ENCODE measurements at places on chromosomes 1 and 21. TPM values are rescaled to one million over a fixed set of nuclear protein-coding genes. Genes with fewer than 3 reads are reported as not detected.

Gene FCAMR
- not detected for total RNA-seq

Gene OVAAL
- not detected for total RNA-seq

DNA sequence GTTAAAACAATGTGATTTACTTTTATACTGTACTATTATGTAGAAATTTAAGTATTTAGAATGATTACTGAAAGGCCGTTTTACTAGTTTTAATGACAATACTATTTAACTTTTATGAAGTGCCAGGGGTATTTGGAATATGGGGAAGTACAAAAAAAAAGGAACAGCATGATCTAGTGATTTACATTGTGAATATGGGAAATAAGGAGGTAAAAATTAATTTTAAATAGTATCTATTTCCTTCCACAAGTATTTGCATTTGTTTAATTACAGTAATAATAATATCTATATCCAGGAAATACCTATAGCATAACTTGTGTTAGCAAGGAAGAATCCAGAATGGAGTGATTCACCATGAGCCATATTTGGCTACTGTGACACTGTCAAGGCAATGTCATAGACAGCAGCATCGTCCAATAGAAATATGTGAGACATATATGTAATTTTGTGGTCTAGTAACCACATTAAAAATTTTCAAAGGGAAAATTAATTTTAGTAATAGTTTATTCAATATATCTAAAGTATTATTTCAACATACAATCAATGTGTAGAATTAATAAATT, 22.0 kb downstream of the CNST start:
- DNase-seq, result peak; percentile 91

DNA sequence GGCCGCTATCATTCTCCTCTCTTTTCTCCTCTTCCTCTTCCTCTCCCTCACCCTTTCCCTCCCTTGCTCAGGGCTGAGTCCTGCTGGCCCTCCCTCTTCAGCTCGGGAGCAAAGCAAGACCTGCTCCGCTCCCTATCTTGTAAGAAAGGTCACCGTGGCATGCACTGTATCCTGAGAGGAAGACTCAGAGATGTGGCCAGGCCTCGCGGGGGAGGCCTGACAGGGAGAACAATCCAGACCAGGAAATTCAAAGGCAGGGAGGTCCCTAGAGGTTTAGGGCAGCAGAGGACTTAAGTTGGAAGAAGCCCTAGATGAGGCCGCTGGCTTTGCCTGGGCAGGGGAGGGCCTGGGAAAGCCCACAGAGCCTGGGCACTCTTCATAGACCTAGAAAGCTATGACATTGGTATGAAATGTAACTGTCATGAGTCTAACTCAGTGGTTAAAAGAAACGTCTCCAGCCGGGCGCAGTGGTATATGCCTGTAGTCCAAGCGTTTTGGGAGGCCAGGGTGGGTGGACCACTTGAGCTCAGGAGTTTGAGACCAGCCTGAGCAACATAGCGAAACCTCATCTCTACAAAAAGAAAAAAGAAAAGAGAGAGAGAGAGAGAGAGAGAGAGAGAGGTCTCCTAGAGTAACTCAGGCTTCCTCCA, 14.6 kb upstream of the PTAFR start:
- DNase-seq, result no peak

DNA sequence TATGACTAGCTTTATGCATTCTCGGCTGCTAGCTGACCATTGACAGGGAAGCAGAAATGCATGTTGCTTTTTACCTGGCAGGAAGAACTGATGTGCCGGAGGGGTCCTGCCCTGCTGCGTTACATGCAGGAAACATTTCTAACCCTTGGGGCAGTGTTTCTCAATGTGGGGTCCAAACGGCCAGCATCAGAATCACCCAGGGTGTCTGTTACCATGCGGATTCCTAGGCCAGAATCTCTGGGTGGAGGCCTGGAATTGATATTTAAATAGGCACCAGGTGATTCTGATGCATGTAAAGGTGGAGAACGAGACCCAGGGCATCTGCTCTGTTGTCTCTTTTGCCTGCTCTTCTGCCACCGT, 182.7 kb downstream of the PCP4 start:
- DNase-seq, result no peak

DNA sequence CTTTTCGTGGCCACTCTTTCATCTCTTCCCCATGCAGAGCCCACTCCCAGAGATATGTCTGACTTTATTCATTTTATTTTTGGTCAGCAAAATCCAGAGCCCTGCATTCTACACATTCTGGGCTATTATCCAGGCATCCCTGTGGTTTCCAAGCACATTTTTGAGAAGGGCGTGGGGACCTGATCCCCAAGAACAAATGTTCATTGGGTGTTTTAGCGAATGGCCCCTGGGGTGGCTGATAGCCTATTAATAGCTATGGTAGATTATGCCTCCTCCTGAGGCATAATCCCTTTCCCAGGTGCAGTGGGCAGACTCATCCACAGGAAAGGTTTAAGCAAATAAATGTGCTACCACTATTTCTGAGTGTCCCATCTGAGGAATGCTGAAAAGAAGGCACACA, 511.8 kb upstream of the USP24 start:
- DNase-seq, result peak; percentile 48

DNA sequence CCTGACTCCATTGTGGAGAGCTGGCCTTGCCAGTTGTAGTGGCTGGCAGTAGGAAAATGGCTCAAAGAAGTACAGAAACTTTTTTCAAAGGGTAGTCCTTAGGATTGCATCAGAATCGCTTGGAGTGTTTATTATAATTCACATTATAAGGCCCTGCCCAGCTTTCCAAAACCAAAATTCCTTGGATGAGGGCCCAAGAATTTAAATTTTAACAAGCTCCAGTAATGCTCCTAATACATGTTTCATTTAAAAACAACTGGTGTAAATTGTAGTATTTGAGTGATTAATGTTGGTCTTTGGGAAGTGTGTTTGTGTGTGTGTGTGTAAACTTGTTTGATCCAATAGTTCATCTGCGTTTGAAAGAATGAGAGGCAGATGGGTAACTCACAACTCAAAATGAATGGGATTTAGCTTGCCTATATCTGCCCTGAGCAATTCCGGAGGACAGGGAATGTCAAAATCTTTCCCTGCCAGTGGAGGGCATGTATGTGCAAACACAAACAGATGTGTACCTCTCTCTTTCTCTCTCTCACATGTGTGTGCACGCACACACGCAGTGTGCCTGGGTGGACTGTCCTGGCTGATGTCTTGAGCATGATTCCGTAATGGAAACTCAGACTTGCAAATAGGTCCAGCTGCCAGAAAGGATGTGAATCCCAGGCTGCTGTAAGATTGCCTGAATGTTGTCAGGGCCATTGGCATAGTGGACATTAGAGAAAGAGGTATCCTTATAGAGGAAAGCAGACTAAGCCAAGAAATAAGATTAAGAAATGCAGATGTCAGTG, 293.1 kb downstream of the LMX1A start:
- DNase-seq, result no peak

Gene LIN28A
- total RNA-seq, result not detected

GRCh38 chr1:238107322-238107721, 216.6 kb upstream of the ZP4 start:
- DNase-seq, result no peak

DNA sequence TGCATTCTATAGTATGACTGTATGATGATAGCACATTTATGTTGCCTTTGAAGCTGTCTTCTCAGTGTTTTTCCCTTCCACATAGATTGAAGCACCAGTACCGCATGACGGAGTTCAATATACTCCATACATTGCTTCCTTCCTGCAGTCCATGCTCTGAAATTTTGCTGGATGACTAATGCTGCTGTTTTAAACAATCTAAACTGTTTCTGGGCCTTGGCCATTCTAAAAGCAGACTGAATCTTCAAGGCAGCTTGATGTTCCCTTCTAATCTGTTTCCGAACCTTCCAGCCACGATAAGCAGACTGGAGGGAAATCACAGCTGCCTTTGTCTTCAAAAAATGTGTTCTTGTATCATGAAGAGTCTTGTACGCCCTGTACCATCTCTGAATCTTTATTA, 36.2 kb upstream of the F13B start:
- no peak for DNase-seq

DNA sequence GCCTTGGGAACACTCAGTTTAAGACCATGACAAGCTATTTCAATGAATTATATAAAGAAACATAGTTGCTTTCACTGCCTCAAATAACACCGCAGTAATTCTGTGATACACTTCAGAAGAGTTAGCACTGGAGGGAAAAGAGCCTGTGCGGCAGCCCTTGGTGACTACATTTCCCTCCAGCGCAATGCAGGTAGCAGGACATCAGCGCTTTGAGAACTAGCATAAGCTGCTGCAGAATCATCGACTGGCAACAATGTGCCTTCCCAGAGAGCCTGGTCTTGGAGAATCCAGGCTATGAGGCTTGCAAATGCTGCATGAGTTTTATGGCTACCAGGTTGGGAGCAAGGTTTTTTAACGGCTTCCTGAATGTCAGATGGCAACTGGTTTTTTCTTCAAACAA, 7.5 kb downstream of the NRIP1 start:
- no peak for DNase-seq

Gene HIVEP3
- total RNA-seq, result under 0.01 TPM

GRCh38 chr1:80776266-80776665, 1024.5 kb upstream of the ADGRL2 start:
- DNase-seq, result peak; percentile 31

GRCh38 chr1:225973158-225973557, 26.0 kb downstream of the SDE2 start:
- peak; percentile 14 for DNase-seq

GRCh38 chr1:244636488-244637259, 16.3 kb upstream of the DESI2 start:
- no peak for DNase-seq

DNA sequence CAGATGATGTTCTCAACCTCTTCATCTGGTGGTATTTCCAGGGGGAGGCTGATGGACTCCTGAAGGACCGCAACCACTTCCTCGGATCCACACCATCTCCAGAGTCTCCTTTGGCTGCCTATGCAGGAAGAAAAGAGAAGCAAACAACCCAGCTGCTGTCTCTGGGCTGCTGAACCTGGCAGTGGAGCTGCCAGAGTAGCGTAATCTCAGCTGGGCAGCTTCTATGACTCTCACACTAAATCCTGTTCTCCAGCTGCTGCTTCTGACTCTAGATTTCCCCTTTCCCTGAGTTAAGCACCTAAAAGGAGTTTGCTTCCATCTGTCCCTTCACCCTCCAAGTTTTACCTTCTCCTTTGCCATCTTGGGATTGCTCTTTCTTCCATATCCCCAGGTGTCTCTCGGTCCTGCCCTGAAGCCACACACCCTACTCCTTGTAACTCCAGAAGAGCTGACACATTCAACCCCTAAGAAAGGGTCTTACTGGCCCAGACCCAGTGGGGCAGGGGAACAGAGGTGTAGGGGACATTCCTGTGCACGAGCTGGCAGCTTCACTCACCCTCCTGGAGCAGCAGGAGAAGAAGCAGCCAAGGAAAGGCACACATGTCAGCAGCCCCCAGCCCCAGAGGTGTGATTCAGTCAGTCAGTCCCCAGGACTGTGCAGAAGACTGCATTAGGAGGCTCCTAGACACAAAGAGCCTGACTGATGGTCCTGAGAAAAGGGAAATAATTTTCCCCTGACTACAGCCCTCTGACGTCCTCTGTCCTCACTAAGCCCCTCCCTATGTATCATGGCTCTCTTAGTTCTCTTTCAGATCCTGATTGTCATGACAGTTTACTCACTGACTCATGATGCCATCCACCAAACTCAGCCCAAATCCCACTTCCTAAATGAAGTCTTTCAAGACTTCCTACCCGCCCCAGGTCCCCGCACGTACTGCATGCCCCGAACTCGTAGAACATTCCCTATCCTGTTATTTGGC, at the start of gene SLAMF9:
SLAMF9 (minus strand) TSS at position 702 of the 980 bp plus-strand sequence; CDS start at position 602, 100 bp downstream.
- peak; percentile 97 for DNase-seq

GRCh38 chr1:198880818-198881597, 242.2 kb downstream of the PTPRC start:
- peak; percentile 94 for DNase-seq

Gene BATF3
- total RNA-seq, result not detected
